HS-27A (cell line): ENCODE measurements at places on chromosomes 1 and 21.

GRCh38 chr1:20195462-20195780 lies 9.1 kb upstream of the PLA2G2C start:
- no peak for DNase-seq

DNA sequence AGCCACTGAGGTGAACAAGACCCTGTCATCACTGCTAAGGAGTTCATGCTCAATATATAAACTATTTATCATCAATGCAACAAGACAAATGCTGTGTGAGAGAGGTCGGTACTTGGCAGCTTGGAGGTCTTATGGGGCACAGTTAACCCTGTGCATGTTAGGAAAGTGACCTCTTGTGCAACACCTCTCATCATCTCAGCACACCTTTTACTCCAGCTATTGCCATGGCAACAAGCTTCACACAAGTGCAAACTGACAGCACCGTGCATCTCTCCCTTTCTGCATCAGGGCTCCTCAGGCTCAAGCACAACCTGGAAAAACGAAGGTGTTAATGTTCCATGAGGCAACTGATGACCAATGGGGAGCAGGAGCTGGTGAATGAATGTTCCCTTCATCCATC lies 14.7 kb upstream of the MYSM1 start:
- no peak for DNase-seq

DNA sequence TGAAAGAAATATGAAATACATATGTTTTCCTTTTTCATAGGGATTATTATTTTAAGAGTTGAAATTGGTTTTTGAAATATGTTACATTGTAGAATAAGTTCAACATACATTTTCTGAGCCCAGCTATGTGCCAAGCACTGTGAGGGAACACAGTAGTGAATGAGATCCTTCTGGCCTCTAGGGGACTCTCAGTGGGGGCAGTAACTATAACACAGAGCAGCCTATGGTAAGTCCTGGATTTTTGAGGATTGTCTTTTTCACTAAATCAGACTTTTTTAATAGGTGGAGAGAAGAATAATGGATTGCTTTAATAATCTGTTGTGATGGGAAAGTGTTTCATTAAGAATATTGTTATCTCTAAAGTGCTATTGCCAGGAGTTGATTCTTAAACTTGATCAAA lies 2.4 kb downstream of the DNAJC6 start:
- no peak for DNase-seq

DNA sequence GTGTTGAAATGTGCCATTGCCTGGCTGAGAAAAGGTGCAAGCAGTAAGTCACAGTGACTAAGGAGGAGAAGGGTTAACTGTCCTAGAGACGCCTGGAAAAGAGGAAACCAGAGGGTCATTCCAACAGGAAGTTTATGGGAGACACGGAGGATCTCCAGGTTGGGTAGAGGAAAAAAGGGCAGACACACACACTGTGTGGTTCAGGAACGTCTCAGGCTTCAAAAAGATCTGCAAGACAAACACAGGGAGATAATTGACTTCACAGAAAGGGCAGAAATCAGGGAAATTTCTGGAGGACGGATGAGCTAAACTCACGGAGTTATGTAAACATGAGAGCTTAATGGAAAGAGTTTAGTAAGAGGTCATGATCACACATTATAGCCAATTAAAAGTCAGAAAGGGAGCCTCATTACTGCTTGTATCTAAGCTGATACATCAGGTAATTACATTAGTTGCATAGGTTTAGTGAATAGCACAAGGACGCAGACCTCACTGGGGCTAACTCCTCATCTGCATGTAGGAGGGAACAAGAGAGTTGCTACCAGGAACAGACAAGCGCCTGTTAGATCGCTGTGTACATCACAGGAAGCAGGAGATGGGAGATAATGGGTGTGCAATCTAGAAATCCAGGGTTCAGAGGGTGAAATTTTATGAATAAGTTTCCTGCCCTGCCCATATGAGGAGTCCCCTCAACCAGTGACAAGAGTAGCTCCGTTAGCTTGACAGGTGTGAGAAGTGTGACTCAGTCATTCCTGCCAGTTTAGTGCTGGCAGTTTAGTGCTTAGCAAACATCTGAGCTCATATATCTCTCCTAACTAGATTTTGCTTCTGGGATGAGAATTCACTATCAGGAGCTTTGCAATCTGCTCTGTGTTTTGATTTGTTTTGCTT lies 96.6 kb upstream of the TNR start:
- DNase-seq = no peak

DNA sequence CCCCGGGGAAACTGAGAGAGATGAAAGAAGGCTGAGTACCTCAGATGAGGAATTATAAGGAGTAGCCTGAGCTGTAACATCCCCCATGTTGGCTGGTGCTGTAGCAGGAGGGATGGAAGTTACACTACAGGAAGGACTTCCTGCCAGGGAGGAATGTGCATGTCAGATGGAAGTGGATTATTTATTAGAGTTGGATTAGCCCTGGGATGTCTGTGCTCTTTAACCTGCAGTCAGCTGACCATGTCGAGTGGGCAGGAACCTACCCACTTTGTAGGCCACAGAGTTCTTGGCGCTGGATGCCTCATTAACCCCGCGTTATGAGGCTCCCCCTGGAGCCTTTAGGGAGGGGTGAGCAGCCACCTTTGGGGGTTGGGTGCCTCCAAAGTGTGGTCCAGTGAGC lies 757 bp upstream of the SEMA4A start:
- no peak for DNase-seq

DNA sequence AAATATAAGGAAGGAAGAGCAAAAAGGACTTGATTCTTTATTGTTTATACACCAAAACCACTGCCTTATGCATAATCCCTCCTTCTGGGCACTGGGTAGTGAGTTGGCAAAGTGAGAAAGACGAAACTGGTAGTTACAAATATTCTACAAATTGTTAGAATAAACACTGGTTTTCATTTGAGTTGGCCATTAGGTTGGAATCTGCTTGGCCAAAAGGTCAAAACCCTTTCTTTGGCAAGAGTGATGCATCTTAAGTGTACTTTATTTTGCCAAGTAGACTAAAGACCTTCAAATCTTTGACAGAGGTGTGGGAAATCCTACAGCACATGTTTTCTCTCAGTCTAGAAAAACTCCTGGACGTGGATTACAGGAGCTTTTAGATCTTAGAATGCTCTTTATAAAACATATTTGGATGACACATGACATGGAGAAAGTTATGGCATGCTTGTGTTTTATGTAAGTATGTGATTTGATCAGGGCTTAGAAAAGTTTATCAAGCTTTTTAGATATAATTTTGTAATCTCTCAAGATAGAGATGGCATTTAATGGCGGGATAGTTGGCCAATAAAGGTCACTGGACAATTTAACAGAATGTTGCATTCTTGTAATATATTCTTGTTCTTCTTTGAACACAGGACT lies 120.9 kb downstream of the ROR1 start:
- DNase-seq = no peak

GRCh38 chr1:164725401-164725800 lies 166.4 kb downstream of the PBX1 start:
- no peak for DNase-seq

GRCh38 chr1:168167806-168168205 lies 11.0 kb upstream of the TIPRL start:
- no peak for DNase-seq

DNA sequence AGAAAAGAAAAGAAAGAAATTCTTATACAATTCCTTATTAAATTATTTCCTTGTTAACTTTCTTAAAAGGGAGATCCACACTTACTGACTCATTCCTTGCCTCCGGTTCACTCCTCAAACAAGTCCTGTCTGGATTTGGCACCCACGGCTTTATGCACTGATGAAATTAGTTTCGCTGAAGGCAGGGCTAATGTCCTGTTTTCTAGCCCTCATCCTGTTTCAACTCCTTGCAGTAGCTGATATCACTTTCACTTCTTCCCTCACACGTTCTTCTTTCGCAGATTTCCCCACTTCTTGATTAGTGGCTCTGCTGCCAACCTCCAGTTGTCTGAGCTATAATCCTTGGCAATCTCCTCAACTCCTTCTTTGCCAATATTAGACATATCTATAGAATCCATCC lies 215.2 kb downstream of the URB2 start:
- DNase-seq = no peak

- DNase-seq = no peak
Observed at GRCh38 chr1:183490932-183491331, 18.6 kb downstream of the SMG7 start.

GRCh38 chr1:186474208-186474607 lies 13.3 kb upstream of the PDC start:
- no peak for DNase-seq

DNA sequence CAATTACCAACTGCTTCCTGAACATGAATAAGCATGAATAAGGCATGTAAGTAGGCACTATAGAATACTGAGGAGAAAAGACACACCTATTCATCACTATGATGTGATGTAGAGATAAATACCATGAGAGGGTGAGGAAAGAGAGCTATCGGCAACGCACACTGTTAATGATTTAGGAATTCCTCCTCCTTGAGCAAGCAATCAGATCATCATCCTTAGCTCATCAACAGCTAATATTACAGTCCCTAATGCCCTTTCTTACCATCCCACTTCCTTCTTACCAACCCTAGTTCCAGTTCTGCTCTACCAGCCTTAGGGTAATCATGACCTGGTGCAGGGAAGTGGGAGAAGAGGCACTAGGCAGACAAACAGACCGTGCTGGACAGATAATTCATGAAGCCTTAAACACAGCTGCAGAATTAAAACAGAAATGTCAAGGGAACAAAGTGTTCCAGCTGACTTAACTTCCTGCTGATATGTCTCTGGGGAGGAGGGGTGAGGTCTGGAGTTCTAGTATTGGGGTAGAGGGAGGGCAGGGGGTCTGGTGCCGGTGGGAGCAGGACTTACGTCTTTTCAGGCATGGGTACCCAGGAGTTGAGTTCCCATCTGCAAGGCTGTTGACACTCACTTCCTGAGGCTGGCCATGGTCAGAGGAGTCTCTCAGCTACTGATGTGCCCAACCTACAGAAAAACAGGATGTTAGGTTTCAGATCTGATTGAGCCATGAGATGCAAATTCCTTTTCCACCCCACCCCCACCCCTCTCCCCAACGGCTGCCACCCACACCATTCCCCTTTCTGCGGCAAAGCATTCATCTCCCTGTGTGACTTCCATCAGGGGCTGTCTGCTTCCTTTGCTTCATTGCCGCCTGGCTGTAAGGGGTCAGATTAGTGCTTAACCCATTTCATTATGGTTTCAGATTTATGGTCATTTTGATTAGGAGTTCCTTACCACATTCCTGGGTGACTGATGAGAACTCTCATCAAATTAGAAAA lies 12.6 kb upstream of the RCSD1 start:
- DNase-seq = no peak

- DNase-seq = no peak
Observed at GRCh38 chr21:33852485-33852884, 63.1 kb downstream of the ATP5PO start.

DNA sequence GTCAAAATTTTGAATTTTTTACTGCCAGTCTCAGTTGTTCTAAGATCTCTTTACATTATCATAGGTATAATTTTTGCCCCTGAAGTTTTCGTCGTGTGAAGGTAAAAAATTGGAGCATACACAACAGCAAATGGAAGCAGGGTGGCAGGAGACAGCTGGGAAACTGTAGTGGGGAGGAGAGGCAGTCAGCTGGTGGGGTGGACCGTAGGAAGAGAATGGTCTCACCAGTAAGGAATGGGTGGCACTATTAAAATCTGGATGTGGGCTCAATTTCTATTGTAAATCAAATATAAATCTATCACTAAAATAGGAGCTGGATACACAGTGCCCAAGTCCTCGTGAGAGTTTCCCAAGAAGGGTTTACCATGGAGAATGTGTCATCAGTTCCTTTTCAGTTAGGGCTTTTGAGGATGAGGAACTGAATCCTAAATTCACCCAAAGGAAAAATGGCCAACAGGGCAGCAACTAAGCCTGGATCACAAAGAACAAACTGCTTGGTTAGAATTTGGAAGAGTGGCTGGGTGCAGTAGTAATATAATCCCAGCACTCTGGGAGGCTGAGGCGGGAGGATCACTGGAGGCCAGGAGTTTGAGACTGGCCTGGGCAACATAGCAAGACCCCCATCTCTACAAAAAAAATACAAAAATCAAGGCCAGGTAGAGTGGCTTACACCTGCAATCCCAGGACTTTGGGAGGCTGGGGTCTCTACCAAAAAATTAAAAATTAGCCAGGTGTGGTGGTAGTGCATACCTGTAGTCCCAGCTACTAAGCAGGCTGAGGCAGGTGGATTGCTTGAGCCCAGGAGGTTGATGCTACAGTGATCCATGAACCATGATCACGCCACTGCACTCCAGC lies 10.5 kb upstream of the IRF2BP2 start:
- no peak for DNase-seq

DNA sequence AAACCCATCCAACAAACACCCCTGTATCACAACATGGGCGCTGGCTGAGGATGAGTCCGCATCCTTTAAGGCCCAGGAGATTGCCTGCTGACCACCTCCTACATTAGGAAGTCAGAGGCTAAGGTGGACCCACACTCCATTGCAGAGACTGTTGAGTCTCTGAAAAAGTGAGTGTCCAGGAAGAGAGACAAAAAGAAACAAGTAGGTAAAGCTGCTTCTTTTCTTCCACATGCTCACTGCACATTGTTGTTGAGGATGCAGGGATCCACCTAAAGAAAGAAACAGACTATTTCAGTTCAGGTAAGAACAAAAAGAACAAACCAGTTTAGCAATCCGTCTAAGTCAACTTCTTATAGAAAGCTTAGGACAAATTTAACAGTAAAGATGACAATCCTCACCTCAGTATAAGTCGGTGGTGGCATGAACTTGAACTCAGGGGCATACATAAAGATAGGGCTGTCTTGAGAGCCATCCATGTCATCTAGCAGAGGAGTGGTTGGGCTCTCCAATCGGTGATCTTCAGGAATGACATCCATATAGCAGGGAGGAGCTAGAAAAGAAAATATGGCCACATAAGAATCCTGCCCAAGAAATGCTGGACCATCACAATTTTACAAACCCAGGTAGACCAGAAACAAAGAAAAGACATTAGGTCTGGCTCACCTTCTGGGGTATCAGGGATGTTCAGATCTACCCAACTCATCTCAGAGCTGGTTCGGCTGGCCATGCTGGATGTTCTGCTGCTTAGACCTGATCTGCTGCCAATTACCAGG lies 2.6 kb downstream of the TXNIP start:
- no peak for DNase-seq
